ENCODE measurements at places on chromosomes 2 and 18. TPM values are rescaled to one million over a fixed set of nuclear protein-coding genes. Genes with fewer than 3 reads are reported as not detected.

ZFAND2B gene
- polyA plus RNA-seq: 46.6 TPM

RTP5 gene
- 0.10 TPM for polyA plus RNA-seq

SLC4A5 gene
- polyA plus RNA-seq: 0.12 TPM

MAPK4 gene
- polyA plus RNA-seq: 0.46 TPM

MCM6 gene
- polyA plus RNA-seq: 7.2 TPM

SERPINB12 gene
- polyA plus RNA-seq: not detected

EVX2 gene
- polyA plus RNA-seq: not detected

AQP4 gene
- 0.83 TPM for polyA plus RNA-seq

KIAA2012 gene
- not detected for polyA plus RNA-seq

POTEC gene
- not detected for polyA plus RNA-seq

TGFA gene
- polyA plus RNA-seq: 3.8 TPM

GCFC2 gene
- 20.9 TPM for polyA plus RNA-seq

CXCR1 gene
- 0.61 TPM for polyA plus RNA-seq

MARCO gene
- 3.8 TPM for polyA plus RNA-seq

QPCT gene
- 1.6 TPM for polyA plus RNA-seq
